ENCODE measurements at places on chromosomes 3 and 15.

- DNase-seq: peak; percentile 88
These were observed 26.3 kb upstream of the MTHFS start for GRCh38 chr15:79923079-79923514.

DNA sequence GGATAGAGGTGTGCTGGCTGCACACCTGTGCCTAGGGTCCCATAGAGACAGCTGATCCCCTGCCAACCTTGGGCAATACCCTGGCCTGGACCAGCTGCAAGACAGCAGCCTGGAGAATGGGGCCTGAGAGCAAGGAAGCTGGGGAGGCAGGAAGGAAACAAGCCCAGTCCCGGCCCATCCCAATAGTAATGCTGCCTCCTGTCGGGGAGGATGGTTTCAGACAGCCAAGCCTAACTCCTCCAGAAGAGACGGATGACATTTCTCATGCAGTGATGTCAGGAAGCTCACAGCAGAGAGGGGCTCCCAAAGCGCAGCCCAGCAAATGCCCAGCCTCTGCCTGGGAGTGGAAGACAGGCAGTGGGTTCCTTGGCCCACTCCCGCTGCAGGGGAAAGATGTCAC is 408.8 kb downstream of the OCA2 start:
- DNase-seq: no peak

DNA sequence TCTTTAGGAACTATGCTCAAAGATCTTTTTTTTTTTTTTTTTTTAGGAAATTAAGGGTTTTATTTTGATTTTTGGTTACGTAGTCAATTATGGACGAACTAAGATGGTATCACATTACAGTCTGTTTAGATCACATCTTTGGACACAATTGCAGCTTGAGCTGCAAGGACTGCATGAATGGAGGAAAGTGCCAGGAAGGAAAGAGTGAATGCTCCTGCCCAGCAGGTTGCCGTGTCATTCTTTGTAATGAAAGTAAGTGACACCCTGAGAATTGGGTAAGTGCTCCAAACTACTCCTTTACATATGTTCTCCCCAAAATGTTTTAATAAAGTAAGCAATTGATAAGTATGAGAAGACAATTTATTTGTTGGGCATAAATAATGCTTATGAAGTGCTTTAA is 716.5 kb upstream of the GOLIM4 start:
- no peak for DNase-seq

DNA sequence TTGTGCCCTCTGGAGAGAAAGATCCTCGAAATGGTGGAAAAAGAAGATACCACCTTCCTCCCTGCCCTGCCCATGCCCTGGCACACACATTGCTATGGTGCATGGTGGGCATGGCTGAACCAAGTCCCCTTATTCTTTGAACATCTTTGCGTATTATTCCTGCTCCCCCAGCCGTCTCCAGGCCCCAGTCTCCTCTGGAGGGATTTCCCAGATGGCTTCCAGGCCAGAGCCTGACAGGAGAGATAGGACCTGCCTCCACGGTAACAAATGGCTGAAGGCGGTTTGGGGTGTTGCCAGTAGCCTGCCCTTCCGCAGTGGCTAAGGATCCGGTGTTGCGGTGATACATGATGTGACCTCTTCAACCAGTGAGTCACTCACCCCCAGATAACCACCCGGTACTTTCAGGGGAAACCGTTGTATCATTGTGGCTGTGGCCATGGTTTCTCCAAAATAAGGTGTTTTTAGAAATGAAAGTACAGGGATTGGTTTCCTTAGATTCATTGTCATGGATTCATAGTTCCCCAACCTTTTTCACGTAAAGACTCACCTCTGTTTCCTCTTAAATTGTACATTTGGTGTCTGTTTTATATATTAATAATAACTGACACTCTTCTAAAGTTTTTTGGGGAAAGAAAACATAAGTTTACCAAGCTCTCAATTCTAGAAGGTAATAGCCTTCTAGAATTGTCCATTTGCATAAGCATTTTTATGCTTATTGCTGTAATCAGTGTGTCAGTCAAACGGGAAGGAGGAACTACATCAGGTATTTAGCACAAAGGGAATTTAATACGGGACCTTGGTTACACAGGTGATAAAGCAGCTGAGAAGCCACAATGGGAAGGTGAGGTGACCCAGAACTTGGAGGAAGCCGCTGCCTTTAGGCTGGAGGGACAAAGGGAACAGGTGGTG is 25.9 kb downstream of the SMAD3 start:
- peak; percentile 82 for DNase-seq

DNA sequence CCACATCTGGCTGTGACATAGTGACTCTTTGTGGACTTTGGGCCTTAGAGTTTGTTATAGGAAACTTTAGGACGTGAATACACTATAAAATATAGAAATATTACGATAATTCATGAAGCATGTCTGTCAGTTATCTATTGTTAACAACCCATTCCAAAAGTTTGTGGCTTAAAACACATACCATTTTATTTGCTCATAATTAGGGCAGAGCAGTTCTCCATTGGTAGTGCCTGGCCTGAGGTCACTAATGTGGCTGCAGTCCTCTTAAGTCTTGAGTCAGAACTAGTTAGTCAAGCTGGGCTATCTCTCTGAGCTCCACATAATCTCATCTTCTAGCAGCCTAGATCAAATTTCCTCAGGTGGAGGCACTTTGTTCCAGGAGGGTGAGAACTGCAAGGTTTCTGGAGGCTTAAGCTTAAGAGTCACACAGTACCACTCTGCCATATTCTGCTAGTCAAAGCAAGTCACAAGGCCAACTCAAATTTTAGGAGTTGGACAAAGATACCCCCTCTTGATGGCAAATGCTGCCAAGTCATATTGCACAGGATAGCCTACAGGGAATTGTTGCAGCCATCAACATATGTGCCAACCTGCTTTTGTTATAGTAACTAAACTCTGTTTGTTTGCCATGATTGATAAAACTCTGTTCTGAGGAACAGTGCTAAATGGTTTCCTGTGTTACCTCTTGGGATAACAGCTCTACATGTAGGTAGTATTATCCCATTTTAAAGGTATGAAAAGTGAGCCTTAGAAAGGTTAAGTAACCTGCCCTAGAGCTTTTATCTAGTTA is 8.7 kb downstream of the ATXN7 start:
- DNase-seq: no peak

- DNase-seq: no peak
These were observed 79.3 kb downstream of the CGGBP1 start for GRCh38 chr3:87979527-87979926.

GRCh38 chr3:13638927-13639326 is 90.0 kb downstream of the FBLN2 start:
- DNase-seq: no peak

DNA sequence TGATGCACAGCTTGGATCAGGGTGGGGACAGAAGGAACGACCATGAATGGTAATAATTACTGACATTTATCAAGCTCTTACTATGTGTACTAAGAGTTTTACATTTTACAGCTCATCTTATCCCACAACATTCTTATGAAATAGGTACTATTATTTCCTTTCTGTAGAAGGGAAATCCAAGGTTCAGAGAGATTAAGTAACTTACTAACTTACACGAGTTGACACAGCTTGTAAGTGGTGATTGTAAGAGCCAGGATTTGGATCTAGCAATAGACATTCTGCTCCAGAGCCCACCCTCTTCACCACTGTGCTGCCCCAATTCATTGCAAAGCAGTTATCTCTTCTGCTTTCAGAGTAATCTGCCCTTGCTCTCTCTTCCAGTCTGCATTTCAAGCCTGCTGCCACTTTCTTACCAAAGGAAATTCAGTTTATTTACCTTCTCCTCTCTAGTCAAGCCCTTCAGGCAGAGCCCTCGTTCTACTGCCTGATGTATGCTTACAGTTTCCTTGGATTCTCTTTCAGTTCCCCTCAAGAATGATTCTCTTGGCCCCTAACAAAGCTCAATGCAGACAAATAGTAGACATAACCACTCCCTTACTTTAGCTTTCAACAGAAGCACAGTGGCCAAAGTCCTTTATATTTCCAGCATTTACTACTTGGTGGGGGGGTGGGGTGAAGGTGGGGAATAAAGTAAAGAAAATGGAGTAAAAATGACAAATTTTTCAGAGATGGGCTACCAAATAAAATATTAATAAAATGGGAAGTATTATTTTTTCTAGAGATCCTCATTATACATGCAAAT is 65.8 kb downstream of the ATP8B4 start:
- no peak for DNase-seq

DNA sequence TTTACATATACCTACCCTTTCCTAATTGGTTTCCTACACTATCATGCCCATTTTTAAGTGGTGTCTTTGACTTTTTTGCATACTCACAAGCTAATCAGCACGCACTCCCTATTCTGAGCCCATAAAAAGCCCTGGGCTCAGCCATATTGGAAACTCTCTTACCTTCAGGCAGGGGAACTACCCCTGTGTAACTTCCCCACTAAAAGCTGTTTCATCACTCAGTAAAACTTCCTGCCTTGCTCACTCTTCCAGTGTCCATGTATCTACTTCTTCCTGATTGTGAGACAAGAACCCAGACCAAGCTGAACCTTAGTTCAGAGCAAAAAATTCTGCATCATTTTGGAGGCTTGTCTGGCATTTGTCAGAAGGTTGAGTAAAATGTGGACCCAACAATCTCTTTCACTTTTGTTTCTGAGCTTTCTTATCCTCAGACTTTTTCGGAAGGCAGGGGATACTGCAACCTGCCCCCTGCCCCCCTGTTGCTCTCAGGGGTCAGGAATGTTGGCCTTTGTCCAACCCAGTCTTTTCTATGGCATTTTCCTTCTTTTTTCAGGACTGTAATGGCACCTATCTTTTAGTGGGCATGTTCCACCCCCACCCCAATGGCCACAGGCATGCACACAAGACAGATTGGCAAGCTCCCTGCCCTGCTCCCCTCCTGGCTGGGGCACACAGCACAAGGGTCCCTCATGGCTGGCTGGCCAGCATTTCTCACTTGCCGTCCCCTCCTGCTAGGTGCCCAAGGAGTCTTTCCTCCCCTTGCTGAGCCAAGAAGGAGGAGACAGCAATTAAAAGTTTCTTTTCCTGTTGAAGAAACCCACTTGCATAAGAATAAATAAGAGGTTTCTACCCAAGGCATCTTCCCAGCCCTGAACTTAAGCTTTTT is 26.3 kb upstream of the TMEM45A start:
- DNase-seq: no peak

DNA sequence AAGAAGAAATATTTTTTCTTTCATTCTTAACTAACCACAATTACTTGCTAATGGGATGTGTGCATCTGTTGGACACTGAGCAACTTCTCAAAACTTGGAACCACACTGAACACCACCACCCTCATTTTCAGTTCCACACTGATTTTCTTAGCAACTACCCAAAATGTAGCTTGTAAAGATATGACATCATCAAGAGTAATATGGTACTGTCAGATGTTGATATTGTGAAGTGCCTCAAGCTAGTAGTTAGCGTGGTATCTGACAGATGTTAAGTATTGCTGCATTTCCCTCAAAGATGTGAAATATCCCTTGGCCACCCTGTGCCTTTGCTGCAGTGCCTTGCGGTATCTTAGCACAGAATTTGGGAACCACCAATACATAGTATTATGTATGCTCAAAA is 9.3 kb downstream of the RFTN1 start:
- no peak for DNase-seq

DNA sequence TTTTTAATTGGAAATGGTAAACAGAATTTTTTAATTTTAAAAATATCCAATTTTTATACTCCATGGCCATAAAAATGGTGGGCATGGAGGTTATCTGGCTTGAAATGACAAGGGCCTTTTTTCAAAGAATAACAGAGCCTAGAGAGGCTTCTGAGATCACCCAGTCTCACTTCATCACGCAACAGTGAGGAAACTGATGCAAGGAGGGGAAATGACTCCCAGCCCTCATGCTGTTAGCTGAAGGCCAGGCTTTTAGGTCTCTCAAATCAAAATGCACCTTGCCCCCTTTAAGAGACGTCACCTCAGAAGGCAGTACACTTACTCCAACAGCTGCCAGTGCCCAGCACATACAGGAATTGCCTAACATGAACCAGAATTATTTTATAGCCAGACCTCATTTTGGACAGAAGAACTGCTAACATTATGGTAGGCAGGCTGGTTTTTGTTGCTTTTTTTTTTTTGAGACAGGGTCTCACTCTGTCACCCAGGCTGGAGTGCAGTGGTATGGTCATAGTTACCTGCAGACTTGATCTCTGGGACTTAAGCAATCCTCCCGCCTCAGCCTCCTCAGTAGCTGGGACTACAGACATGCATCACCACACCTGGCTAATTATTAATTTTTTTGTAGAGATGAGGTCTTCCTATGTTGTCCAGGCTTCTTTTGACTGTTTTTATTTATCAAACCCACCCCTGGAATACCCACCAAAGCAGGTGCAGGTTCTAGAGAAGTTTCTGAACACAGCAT is 9.1 kb downstream of the RAB43 start:
- no peak for DNase-seq

GRCh38 chr3:129505341-129505740 is 23.1 kb upstream of the RHO start:
- DNase-seq: no peak

DNA sequence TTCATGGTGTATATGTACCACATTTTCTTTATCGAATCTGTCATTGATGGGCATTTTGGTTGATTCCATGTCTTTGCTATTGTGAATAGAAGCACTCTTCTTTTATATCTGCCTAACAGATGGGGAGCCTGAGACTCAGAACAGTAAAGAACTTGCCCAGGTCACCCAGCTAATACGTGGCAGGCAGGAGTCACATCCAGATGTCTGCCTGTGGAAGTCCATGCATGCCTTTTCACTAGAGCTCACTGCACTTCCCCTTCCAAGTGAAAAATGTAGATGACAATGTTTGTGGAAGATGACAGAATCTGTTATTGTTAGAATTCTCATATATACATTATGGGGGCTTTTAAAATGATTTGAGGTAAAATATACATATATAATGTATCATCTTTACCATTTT is 165.0 kb downstream of the PDZRN3 start:
- DNase-seq: no peak

GRCh38 chr15:95742836-95743235 is 587.7 kb upstream of the NR2F2 start:
- no peak for DNase-seq

GRCh38 chr15:71634820-71635560 is 175.4 kb upstream of the NR2E3 start:
- no peak for DNase-seq

DNA sequence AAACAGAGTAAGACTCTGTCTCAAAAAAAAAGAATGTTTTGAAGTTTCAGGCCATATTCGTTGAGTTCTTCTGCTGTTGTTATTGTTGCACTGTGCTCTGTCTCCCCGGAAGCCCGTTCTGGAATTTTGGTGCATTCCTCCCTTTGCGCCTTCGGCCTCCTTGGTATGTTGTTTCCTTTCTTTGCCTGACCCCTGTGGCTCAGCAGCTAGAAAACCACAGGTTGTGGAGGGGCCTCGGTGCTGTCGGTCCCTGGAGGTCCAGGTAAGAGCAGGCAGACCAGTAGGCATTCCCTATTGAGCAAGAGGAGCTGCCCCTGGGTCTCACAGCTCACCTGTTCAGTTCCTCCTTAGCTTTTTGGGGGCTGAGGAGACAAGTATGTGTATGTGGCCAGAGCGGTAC is 51.0 kb upstream of the DLG1 start:
- no peak for DNase-seq

GRCh38 chr3:182058488-182058887 is 346.8 kb downstream of the SOX2 start:
- DNase-seq: no peak

DNA sequence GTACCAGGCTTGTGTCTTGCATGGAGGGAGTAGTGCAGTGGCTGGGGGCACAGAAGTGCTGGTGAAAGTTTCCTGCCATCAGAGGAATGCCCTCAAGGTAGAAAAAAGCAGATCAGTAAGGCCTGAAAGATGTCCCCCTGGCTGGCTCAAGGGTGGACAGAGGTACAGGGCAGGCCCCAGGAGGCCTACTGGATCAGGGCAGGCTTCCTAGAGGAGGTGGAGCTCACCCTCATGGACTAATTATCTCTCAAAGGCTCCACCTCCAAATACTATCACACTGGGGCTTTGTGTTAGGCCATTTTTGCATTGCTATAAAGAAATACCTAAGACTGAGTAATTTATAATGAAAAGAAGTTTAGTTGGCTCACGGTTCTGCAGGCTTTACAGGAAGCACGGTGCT is 7.8 kb downstream of the SPSB4 start:
- DNase-seq: peak; percentile 32

All from activated CD8-positive, alpha-beta memory T cell treated with anti-CD3 and anti-CD28 coated beads for 24 hours (primary cell).